ENCODE measurements at places on chromosomes 1 and 21. TPM values are rescaled to one million over a fixed set of nuclear protein-coding genes. Genes with fewer than 3 reads are reported as not detected.

PTPRC gene
- total RNA-seq, result 89.9 TPM

OR2T5 gene
- total RNA-seq, result not detected

HTR1D gene
- total RNA-seq, result not detected

LRRC53 gene
- not detected for total RNA-seq

CMPK1 gene
- total RNA-seq, result 113 TPM

BSND gene
- total RNA-seq, result not detected

TNN gene
- total RNA-seq, result not detected

CSMD2 gene
- 2.2 TPM for total RNA-seq

ZMYND12 gene
- not detected for total RNA-seq

KRTAP21-2 gene
- total RNA-seq, result not detected

ARHGAP30 gene
- total RNA-seq, result 14.7 TPM

EPHX1 gene
- 57.6 TPM for total RNA-seq

OR14K1 gene
- total RNA-seq, result 0.42 TPM

Measured in aorta (tissue), 5 donors.